Endothelial cell of umbilical vein (primary cell): ENCODE measurements at places on chromosomes 4 and X.
A peak's percentile ranks its signal among the peaks of the same experiment; 100 is the strongest.

DNA sequence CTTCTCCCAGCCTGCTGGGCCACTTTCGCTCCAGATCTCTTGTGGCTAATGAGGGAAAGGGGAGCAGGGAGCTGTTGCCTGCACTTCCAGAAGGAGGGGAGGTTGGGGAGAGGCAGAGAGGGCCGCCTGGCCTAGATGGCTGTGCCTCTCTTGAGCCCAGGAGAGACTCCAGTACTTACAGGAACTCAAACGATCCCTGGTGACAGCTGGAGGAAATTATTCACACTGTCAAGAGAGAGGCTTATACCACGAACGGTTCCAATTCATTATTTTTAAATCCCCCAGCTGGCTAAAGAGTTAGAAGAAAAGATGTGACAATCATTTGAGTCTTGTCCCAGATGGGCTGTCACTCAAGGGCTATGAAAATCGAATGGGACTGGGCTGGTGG, 96.1 kb downstream of the PHKA2 start:
- no peak for DNase-seq

DNA sequence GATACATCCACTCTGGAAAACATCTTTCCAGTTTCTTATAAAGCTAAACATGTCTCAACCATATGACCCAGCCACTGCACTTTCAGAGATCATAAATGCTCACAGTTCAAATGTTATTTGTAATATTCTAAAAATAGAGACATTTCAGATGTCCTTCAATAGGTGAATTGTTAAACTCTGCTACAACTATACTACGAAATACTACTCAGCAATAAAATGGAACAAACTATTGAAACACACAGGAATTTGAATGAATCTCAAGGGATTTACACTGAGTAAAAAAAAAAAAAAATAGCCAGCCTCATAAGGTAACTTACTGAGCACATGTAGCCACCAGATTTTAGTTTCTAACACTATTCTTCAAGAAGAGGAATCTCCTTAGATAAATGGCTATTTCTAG, 253.9 kb downstream of the PCDH18 start:
- DNase-seq = no peak

- DNase-seq = no peak
Measured at GRCh38 chr4:176066757-176067156, 1.1 kb downstream of the WDR17 start.

DNA sequence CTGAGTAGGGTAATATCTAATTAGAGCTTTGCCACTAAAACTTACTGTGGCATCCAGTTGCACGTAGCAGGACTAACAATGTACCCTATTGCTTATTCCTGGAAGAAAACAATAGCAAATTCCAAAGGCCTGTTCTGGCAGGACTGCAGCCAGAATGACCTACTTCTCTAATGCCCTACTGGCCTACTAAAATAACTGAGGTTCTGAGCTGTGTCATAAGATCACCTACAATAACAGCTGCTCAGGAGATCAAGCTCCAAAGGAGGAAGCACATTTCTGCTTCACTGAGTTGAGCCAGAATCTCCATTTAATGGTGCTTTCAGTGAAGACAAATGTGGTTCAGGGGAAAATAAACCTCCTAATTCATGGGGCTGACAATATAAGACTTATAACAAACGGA, 42.2 kb upstream of the CXCL8 start:
- peak; percentile 95 for DNase-seq

GRCh38 chr4:182808673-182809416, 108.3 kb downstream of the DCTD start:
- DNase-seq = no peak

DNA sequence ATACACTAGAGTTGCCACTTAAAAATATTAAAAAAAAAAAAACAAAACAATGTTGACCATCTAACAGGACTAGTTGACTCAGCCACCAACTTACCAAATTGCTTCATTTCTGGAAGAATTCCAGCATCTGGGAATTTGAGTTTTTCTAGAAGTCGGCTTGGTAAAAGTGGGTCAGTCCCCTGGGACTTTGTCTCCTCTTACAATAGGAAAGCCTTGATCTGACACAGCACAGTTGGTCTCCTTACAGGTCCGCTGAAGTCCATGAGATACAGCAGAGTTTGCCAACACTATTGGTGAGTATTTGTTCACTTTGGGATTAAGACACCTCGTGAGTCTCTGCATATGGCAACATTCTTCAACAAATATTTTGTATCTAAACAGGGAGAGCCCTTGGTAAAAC, 18.2 kb upstream of the DDIT4L start:
- no peak for DNase-seq

DNA sequence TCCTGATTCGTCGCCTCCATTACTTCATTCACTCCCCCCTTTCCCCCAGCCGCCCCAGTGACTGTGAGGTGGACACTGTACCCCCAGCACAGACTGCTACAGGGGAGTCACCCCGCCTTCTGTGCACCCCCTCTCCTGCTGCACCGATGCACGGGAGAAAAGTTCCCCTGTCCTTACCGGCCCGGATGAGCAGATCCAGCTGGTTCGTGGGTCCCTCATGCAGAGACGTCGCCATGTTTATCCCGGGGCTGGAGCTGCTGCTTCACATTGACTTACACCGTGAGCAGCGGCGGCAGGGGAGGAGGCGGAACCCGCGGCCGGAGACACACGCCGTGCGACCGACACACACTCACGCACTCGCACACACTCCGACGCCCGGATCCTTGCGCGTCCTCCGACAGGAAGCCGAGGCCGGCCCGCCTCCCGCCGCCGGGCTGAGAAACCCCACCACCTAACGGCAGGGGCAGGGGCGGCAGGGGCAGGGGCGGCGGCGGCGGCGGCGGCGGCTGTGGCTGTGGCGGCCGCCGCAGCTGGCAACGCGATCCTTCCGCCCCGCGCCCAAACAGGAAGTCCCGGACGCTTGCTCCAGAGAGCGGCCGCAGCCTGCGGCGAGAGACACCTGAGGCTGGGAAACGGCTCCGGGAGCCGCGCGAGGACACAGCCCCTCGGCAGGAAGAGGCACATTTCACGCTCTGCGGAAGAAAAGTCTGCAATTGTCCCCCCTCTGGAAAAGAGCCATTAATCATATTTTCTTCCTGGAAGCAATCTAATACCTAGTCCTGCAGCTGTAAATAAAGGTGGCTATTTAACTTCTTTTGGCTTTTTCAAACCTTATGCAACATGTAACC, 68.6 kb downstream of the NOCT start:
- peak; percentile 91 for DNase-seq

GRCh38 chr4:141797966-141798365, 161.6 kb downstream of the IL15 start:
- DNase-seq = no peak

DNA sequence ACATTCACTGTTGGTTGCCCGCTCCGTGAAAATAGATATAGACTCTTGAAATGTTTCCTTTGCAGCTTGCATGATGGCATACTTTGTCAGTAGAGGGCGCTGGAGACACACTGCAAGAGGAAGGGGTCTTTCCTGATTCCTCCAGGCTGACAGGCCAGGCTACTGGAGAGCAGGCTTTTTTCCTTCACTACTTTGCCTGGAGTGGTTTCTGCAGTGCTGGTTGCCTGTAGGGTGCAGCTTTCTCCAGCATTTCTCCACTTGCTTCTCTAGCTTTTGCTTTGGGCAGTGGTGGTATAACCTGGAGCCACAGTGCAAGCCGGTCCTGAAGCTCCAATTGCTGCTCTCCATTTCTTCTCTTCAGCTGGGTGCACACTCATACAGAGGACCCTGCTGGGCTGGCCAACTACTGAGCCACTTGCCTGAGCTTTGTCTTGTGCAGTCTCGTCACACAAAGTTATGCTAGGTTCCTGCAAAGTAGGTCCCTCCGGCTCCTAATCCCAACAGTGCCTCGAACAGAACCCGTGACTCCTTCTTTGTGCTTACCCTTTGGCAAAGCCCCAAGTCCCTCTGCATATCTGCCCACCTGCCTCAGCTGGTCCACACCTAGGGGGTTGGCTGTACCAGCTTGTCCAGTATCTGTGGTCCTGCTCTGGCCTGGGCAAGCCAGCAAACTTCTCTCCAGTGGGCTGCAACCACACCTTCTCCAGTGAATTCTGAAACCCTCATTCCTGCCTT, 46.3 kb downstream of the RASSF6 start:
- peak; percentile 73 for DNase-seq

DNA sequence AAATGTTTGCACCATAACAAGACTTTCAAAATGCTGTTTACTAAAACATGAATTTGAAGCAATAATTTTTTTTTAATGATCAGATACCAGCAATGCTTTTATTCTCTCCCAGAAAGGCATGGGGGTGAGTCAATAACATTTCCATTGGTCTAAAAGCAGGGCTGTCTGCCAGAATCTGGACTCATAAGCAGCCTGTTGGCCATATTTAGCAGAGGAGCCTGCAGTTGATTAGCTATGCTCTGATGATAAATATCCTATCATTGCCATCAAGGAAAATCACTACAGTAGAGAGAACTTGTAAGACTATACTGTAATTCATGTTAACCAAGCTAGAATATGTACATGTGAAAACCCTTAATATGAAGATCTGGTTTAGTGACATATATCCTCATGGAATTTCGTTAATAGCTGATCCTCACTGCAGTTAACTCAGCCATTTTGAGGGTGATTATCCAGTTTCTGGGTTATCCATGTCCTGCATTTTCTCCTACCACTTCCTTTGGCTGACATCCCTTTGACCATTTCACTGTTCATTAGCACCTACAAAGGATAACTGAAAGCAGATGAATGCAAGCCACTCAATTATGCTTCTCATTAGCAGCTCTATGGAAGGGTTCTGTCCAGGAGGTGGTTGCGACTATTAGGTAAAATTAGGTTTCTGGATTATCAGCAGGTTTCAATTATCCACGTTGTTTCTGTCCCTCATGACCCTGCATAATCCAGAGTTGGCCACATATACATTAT, 72.9 kb upstream of the DIAPH2 start:
- DNase-seq = no peak

DNA sequence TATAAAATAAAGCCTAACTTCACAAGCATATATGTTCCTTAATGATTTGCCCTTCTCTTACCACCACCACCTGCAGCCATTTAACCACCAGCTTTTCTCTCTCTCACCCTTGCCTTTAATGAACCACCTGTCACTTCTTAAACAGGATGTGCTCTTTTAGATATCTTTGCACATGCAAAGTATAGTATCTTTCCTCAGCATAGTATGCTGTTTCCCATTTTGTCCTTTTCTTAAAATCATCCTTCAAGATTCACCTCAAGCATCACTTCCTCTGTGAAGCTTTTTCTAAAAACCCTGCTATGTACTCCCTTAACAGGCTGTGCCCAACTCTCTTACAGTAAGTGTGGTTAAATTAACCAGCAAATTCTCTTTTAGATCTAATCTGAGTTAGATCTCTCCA, 8.2 kb upstream of the CNOT6L start:
- no peak for DNase-seq

DNA sequence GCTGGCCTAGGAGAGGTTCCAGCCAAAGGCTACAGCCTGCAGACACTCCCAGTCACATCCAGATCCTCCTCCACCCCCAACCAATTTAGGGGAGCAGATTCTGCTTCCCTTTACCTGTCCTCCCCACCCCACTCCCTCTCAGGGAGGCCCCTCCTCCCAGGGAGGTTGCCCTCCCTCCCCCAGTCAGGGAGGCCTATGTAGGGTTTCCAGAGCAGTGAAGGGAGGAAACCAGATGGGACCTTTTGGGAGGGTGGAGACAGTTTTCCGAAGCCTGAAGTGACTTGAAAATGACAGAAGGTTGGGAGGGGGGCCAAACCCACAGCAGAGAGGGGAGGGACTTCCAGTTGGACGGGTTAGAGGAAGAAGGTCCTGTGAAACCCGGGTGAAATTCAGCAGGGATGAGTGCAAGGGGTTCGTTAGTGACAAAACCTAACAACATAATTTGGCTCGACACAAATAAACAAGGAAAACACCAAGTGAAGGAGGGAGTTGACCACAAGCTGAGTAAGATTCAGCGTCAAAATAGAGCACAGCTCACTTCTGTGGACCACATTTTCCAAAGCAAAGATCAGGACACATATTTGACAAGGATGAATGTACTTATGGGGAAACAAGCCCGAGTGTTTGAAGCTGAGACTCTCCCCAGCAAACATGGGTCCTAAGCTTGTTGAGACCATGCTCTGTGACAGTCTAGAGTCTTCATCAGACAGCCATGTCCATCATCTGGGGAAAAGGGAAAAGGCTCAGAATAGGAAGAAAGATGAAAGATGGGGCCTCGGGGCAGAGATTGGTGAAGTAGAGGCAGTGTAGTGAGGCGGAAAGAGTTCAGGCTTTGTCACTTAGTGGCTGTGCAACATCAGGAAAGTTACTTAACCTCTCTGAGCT, 46.4 kb downstream of the PRPS1 start:
- DNase-seq = no peak

DNA sequence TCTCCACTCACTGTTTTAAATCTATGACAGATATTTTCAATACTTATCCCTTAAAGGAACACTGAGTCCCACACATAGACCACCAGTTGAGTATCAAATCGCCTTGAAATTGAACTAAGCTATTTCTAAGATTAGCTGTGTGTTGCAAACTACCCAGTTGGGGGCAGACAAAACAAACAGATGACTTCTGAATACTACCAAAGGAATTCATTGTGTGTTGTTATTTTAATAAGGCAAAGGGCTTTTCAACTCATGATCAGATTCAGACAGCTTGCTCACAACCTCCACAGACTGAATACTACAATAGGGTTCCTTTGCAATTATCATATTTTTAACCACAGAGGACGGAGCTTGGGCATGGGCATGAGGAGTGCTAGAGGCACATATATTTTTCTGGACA, 283.0 kb upstream of the GPC4 start:
- DNase-seq = no peak

GRCh38 chr4:151983854-151984253, 223.0 kb upstream of the GATB start:
- no peak for DNase-seq

DNA sequence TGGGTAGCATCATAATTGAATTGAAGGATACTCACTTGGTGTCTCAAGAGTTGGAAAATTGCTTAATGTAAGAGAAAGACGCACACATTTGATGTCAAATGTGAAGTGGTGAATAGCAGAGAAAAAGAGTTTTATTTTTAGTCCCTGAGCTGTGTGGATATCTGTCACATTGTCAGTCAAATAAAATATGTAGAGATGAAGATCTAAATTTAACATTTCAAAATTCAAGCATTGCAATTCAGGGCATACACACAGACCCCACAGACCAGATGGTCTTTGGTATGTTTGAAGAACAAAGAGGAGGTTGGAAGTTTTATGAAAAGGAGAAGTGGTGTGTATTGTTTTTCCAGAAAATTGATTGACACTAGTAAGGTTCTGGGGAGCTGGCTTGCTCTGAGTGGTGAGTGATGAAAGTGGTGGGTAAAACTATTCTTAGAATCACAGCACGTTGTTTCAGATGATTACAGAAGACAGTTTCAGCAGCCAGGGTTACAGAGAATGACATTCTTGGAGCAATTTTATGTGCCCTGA, 44.9 kb upstream of the BBS12 start:
- DNase-seq = no peak

DNA sequence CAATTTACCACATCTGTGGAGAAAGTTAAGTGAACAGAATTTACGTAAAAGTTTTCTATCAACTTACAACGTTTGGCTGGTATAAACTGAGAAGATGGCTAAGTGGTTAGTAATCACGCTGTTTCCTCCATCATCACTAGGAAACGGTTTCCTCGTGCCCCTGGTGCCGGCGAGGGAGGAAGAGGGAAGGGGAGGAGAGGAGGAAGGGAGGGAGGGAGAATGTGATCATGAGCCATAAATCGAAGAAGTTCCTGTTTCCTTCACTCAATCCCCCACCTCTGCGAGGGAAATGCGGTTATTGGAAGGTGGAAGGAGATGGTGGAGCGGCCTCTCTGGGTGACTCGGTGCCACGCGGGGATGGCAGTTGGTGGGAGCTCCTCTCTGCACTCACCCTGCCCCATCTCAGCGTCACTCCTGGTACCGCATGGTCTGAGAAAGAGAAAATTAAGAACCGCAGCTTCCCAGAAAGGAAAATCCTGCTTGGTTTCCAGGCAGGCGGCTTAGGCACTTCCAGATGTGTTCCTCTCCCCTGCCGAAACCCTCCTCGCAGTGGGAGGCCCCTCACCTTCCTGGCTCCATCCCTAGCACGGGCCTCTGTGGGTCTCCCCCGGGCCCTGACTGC, 216.8 kb downstream of the AFAP1 start:
- peak; percentile 35 for DNase-seq
